ENCODE measurements at places on chromosomes 2 and 18.
A peak's percentile ranks its signal among the peaks of the same experiment; 100 is the strongest.

DNA sequence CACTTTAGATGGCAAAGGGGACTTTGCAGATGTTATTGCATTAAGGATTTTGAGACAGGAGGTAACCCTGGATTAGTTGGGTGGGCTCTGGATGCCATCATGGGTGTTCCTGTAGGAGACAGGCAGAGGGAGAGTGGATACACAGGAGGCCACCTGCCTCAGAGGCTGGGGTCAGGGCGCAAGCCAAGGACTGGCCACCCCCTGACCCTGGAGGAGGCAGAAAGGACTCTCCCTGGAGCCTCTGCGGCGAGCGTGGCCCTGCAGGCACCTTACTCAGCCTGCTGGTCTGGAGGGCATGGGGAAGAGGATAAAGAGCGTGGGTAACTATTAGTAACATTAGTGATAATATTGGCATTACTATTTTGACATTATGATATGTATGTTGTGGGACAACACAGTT lies 21.6 kb upstream of the OTOS start:
- DNase-seq, result no peak

DNA sequence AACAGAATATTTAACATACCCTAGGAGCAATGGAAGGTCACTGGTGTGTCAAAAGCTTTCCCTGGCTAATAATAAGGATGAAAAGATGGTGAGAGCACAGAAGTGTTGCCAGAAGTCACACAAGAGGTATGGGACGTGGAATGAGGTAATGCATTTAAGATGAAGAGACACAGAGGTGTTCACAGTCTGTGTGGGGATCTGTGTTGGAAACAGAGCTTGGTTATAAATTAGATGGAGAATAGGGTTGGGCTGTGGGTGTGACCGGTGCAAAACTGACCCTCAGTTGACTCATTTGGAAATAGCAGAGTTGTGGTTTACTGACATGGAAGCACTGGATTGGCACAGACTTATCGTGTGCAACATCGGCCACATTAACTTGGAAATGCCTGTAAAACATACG lies 372.5 kb downstream of the SATB2 start:
- no peak for DNase-seq

- DNase-seq, result no peak
Observed at GRCh38 chr18:10526561-10526949, 728 bp downstream of the NAPG start.

GRCh38 chr2:36616947-36617346 lies 19.0 kb upstream of the FEZ2 start:
- DNase-seq, result no peak

DNA sequence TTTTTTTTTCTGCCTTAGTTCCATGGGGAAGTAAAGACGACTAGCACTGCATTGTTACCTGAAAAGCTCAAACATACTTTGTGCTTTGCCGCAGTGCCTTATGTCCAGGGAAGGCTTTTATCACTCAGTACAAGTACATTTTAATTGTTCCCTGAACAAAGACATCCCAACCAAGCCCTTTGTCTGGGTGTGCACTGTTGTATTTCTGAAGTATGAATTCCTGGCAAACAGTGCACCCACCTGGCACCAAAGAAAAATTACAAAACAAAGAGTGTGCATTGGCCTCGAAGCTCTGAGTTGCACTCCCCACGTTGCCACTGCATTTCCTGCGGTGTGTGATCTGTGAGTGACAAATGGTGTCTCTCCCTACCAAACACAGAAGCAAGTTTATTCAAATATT lies 858.5 kb upstream of the PIK3C3 start:
- no peak for DNase-seq

DNA sequence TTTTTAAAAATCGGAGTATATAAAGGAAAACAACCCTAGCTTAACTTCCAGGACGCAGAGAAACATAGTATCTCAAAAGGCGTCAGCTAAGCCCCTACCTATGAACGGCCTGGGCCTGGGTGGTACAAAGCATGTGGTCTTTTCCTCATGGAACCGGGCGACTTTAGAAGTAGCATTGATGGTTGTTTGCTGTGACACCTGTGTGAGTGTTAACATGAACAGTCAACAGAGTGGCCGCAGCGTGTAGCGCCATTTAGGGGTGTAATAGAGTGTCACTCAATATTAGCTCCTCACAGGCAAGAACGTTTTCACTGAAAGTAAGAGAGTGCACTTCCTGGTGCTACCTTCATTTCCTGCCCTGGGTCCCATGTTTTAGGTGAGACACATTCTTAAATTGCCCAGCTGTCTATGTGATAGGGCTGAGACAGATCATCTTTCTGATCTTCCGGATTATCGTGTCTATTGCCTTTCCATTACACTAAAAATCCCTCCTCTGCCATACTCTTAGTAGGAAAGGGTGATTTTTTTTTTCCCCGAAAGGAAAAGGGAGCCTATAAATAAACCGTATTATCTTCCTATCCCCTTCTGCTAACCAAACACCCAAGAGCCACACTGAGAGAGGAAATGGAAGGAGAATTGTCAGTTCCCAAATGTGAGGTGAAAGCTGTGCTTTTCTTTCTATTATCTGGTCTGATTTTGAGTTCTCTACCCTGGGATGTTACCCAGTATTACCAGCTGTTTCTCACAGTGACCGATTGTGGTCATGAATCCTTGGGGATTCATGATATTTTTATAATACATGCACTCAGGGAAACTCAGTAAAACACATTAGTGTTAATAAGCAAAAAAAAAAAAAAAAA lies 1.3 kb downstream of the GORASP2 start:
- peak; percentile 49 for DNase-seq

DNA sequence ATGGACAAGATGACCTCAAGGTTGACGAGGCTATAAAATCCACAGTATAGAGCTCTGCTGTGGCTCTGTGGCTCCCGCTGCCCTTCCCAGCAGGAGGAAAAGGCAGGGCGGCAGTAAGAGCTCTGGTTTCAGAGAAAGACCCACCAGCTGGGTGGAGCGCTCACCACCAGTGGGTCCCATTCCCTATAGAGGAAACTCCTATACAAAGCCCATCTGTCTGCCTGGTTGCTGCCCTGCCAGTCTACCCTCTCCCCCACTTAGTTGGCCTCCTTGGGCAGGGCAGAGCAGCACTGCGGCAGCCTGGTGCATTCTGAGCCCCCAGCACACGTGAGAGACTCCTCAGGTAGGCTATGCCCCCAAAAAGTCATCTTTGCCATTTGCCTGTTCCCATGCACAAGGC lies 26.5 kb downstream of the TNS1 start:
- no peak for DNase-seq

DNA sequence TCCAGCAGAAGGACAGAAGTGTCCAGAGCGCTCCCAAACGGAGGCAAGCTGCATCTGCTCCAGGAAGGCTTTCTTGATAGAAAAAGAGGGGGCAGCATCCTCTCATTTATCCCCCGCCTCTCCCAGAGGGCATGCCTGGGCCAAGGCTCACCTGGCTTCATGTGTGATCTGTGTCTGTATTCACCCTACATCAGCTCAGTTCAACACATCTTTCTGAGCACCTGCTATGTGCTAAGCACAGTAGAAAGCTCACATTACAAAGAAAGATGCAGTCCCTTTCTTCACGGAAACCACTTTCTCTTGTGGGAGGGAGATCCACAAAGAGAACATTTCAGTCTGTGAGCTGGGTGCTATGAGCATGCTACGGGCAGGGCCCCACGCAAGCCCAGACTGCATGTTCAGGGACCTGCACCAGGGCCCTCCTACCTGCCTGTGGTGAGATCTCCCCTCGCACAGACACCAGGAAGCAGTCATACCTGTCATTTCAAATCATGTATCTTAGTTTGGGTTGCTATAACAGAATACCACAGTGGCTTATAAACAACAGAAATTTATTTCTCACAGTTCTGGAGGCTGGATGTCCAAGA lies 90.7 kb downstream of the PDCL3 start:
- DNase-seq, result peak; percentile 16

- no peak for DNase-seq
Observed at GRCh38 chr2:69489793-69490192, 52.6 kb upstream of the NFU1 start.

GRCh38 chr2:226431288-226431948 lies 368.2 kb downstream of the IRS1 start:
- no peak for DNase-seq

DNA sequence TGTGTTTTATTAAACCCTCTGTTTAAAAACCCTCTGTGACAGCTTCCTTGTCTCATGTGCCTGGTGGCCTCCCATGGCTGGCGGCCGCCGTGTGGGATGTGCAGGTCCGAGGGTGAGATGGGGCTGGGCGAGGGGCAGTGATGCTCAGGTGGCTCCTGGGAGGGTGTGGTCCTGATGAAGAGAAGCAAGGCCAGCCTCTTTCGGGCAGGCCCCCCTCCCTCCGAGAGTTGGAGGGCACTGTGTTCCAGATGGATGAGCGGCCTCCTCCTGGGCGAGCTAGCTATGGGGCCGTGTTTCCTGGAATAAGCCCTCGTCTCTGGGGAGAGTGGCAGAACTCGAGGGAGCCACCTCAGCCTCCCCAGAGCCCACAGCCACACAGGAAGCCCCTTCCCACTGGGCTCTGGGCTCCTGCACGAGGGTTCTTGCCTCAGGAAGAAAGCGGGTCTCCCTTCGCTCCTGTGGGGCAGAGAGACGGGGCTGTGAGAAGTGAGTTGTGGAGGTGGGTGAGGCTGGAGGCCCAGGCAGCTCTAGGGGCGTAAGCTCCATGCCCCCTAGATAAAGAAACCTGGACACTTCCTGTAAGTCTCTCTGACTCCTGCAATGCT lies 72.1 kb downstream of the ASB1 start:
- no peak for DNase-seq

DNA sequence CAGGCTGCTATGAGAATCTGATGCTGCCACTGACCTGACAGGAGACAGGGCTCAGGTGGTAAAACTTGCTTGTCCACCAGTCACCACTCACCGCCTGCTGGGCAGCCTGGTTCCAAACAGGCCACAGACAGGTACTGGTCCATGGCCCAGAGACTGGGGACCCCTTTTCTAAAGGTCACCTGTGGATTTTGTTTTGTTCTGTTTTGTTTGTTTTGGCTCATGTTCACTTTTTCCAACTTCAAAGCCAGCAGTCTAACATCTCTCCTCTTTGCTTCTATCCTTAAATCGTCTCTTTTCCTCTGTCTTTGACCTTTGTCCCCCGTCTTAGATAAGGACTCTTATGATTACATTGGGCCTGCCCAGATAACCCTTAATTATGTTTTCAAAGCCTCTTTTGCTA lies 3.3 kb upstream of the CERKL start:
- no peak for DNase-seq

DNA sequence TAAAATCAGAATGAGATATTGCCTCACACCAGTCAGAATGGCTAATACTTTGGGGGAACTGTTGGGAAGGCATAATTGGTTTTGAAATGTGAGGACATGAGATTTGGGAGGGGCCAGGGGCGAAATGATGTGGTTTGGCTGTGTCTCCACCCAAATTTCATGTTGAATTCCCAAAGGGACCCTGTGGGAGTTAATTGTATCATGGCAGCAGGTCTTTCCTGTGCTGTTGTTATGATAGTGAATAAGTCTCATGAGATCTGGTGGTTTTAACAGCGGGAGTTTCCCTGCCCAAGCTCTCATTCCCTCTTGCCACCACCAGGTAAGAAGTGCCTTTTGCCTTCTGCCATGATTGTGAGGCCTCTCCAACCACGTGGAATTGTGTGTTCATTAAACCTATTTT lies 59.6 kb downstream of the CSRNP3 start:
- no peak for DNase-seq

DNA sequence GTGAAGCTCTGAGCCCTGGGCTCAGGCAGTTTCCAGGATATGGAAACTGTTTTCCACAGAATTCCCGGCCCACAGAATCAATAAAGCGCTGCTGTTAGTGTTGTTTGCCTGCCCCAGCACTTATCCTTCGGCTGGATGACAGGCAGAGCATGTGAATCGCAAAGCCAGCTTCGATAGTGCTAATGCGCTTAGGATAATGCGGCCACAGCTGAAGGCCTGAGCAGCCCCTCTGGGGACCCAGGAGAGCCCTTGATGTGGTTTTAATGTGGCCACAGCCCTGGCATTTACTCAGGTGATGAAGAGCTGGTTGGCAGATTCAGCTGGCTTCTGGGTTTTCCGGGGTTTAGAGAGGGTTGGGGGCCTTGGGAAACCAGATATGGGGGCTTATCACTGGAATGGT lies 23.7 kb downstream of the PCARE start:
- no peak for DNase-seq

DNA sequence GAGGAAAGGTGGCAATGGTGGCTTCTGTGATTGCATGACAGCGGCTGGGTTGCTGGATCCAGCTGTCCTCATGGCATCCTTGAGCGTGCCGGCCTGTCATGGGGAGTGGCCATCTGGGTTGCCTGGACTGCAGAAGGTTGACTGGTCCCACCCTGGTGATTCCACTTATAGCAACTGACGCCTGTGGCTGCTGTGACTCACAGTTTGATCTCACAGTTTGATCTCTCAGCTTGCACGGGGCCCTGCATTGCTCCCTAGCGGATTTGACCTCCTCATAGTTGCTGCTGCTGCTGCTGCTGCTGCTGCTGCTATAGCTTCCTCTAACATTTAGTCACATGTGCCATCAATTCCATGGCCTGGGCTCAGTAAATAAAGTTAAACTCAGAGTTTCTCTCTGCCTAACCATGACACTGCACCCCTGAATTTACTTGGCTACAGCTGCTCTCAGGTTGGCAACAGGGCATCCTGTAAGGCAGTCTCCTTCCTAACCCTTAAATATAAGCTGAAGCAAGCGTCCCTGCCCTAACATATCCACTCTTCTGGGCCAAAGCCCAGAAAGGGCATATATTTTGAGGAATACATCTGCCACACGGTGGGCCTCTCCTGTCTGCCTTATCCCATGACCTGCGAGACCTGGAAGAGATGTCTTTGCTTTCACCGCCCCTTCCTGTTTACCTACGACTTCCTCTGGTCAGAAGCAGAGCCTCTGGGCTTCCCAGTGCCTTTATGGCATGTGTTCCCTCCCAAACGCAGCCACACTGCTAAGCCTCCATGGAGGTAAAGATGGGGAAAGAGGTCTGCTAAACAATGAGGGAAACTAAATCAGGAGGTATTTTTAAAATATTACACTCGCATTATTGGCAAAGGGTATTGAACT lies 37.8 kb upstream of the CCDC150 start:
- DNase-seq, result no peak

GRCh38 chr2:119736021-119736420 lies 23.7 kb upstream of the PTPN4 start:
- DNase-seq, result no peak

DNA sequence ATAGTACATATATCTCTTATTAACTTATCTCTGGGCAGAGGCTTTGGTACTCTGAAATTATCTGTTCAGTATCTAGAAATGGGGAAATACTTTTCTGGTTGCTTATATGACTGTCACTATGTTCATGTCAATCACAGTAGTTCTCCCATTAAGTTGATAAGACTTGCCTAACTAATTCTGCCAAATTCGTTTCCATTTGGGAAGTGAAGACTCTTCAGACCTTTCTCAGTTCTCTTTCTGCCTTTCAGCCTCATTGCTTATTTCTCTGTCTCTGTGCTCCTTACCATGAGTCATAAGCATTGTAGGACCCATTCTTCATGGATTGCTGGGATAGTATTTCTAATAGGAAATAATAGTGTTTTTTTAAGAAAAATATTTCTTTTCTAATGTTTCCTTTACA lies 113.5 kb downstream of the PHLPP1 start:
- no peak for DNase-seq

DNA sequence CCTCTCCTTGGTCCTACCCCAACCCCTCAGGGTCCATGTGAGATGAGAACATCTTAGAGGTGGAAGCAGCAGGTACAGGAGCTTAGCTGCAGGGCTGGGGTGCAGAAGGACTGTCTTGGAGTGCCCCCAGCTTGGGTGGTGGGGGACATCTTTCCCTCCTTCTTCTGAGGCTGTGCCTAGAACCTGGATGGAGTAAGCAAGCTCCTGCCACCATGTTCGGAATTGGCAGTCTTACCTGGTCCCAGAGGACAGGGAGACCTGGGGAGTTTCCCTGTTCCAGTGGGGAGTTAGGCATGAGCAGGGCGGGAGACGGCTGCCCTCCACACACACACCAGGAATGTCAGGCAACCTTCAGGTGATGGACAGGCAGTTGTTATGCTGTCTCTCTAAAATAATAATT lies 131.0 kb upstream of the COPS8 start:
- no peak for DNase-seq

Measured in activated CD4-positive, alpha-beta T cell treated with anti-CD3 and anti-CD28 coated beads for 4 hours (primary cell).